ENCODE measurements at places on chromosomes 5 and 9.

DNA sequence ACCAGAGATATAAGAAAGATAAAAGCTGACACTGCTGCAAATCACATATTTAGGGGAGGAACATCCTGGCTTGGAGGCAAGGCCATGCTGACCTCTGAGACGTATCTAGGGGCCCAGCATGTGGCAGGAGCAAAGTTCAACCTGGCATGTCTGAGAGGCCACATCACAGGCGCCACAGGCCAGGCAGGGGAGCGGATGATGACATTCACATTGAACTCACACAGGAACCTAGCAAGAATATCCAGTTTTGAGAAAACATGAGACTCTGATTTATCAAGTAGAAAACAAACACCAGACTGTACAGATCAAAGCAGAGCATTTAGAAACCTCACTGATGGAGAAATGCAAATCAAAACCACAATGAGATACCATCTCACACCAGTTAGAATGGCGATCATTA lies 64.2 kb upstream of the STK32A start:
- no peak for DNase-seq

DNA sequence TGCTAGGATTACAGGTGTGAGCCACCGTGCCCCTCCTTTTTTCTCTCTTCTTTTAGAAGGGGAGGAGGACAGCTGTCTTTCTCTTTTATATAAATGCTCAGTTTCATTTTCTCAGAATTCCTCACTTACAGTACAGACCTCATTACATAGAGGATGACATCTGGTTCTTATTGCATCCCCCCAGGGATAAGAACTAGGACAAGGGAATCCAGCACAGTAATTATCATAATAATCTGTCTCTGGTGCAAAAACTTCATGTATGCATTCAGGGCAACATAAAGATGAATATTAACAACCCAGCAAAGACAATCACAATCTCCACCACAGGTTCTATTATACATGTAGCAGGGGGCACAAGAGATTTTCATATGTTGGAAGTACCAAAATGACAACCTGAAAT lies 5.1 kb downstream of the SPZ1 start:
- no peak for DNase-seq

DNA sequence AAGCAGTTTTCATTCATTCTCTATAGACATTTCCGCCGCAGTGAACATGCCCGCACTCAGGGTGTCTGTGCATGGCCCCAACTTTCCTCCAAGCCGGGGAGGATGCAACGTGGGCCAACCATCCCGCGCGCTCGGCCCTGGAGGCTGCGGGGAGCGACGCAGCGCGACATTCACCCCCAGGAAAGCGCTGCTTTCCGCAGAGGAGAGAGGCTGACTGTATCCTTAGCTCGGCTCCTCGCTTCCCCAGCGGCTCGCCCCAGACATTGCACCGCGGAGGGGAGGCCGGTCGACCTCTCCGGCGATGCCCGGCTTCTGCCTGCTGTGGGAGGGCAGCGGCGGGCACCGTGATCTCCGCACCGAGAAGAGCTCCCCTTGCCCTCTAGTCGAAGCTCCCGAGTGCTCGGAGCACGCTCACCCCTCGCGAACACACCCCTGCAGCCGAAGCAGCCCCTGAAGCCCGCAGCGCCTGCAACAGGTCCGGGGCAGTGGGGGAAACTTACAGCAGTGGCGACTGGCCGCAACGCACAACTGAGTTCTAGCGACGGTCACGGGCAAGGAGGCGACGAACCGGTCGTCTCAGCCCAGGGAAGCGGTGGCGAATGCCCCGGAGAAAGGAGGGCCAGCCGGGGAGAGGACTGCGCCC lies 600 bp downstream of the ENC1 start:
- peak; percentile 22 for DNase-seq

DNA sequence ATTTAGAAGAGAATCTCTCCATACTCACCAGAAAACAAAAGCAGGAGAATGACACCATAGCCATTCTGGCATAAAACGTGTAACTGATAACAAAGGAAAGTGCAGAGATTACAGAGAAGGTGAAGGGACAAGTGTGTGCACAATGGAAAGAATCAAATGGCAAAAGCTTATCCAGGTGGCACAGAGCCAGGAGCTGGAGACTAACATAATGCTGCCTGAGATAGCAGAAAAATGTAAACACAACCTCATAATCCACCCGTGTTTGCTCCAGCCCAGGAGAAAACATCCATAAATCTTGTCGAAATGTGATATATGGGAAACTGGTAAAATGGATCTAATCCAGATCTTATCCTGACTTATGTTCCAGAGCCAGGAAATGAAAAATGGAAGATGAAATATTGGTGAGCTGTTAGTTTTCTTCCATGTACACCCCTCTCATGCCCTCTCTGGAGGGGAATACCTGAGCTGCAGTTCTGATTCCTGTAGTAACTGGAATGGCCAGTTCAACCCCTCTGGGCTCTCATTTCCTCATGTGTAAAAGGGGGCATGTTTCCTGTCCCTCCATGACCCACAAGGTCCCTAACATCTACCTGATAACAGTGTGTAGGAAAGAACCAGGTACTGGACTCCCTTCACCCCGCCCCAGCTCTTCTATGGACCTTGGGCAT lies 212.3 kb upstream of the DAPK1 start:
- peak; percentile 59 for DNase-seq

DNA sequence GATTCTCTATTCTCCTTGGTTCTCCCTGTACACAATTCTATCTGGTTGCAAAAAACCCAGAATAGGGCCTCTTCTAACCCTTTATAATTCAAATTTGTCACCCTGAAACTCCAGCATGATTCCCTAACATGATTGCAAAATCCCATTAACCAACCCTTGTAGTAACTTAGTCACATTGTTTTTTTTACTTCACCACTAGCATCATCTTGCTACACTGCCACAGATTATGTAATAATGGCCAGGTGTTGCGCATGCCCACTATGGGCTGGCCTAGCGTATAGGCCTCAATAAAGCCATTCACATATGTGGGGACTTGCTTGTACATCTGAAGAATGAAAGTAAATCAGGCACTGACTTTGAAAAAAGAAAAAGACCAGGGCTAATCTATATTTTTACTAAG lies 25.7 kb downstream of the FAM170A start:
- no peak for DNase-seq

GRCh38 chr5:121144764-121145163 lies 680.7 kb downstream of the PRR16 start:
- DNase-seq, result peak; percentile 53

DNA sequence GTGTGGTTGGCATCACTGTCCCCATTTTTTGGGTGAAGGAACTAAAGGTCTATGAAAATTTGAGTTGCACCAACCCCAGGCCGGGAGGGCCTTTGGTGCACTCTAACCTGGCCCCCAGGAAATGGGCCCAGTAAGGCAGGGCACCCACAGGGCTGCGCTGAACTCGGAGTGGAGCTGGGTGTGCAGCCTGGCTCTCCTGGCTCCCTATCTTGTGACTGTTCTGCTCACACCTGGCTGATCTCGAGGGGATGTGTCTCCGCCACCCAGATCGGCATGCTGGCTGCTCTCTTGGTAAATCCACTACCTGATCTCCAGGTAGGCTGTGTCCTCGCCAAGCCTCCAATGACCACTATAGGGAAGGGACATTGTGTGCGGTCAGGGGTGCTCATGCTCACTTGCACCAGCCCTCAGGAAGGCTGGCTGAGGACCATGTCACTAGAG lies 259.8 kb downstream of the NSG2 start:
- no peak for DNase-seq

DNA sequence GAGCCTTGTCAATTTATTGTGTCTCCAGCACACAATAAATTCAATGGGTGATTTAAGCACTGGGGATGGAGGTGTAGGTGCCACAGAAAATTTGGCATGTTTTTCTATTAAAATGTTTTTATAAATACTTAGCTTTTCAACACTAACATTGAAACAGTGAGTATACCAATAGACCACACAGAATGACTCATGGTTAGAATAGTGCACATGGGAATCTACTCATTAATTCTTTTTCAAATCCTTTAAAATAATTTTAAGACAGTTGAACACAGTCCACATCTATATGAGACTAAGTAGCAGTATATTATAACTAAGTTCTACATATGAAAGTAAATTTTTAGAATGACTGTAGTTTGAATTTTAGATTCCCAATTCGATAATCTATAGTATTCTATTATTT lies 67.1 kb downstream of the LNPEP start:
- DNase-seq, result no peak

- no peak for DNase-seq
These were observed 5.5 kb downstream of the FSTL4 start for GRCh38 chr5:133606835-133607234.

- no peak for DNase-seq
These were observed 18.1 kb upstream of the ICE1 start for GRCh38 chr5:5404381-5404780.

- no peak for DNase-seq
These were observed 76.8 kb downstream of the PALM2AKAP2 start for GRCh38 chr9:109856785-109857184.

- DNase-seq, result no peak
These were observed 51.3 kb downstream of the CRB2 start for GRCh38 chr9:123407217-123407851.

GRCh38 chr5:153340139-153340538 lies 150.3 kb upstream of the GRIA1 start:
- no peak for DNase-seq

- DNase-seq, result peak; percentile 99
These were observed 68.2 kb downstream of the LRSAM1 start for GRCh38 chr9:127519301-127520166.

DNA sequence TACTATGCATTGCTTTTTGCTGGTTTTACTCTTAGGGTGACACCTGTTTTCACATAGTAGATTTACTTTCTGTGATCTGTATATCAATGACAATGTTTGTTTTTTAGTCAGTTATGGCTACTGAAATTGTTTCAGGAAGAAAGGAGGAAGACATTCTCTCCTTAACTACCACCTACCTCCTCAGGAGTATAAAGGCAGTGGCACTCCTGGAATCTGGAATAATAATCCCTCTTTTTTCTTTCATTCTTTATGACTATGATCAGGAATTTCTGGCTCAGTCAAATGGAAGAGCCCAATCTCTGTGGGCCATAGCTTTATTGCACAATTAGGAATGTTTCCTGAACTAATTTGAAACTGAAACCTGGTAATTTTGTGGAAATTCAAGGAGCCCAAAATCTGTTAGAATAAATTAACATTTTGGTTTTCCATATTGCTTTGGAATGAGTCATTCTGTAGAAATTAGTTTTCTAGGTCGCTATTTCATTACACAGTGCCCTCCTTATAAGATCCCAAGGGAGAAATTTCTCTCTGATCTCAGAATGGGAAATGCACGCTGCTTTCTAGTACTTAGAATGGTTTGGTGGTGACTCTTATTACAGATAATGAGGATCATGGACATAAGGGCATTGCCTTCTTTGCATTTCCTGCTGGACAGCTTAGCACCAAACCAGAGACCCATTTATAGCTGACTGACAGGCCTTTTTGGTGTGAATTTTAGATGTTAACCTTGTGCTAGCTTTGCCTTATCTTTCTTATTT lies 95.3 kb upstream of the VLDLR start:
- DNase-seq, result peak; percentile 4

- DNase-seq, result no peak
These were observed 40.2 kb downstream of the RGS3 start for GRCh38 chr9:113503613-113504211.

DNA sequence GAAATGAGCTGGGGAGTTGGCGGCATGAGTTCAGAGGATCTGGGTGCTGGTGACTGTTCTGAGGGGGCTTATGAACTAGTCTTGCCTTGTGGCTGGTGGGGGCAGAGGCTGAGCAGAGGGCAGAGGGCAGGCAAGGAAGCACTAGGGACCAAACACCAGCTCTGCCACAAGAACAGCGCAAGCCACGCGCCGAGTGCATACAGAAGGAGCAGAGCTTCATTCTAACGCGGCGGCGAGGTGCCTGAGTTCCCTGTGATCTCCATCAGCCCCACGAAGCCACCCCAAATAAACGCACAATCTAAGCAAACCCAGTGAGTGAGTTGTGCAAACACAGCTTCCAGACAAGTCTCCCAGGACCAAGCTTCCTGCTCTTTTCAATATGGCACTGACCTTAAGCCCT lies 110.6 kb upstream of the ALDH1B1 start:
- DNase-seq, result no peak

DNA sequence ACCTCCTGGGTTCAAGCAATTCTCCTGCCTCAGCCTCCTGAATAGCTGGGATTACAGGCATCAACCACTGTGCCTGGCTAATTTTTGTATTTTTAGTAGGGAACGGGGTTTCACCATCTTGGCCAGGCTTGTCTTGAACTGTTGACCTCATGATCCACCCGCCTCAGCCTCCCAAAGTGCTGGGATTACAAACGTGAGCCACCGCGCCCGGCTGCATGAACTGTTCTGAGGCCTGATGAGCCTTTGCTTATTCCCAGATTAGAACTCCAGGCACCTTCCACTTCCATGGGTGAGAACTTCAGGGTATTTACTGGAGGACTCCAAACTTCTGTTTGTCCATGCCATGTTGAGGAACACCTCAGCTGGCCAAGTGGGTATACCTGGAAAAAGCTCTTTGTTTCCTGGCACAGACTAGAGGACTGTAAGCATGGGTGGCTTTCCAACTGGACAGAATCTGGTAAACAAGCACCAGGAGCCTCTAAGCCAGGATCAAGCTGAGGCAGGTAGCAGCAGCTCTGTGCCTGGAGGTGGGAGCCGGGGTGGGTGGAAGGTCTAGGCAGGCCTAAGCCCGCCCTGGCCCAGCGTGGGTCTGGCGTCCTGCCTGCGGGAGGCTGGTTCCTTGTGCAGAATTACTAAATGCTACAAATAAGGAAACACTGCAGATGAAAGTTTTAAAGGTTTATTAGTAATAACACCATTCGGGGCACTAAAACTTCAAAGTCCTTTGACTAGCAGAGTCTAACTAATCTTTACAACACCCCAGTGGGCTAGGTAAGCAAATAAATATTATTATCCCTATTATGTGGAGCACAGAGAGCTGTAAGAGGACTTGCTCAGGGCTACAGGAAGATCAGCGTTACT lies 78.4 kb downstream of the SEMA5A start:
- DNase-seq, result no peak

DNA sequence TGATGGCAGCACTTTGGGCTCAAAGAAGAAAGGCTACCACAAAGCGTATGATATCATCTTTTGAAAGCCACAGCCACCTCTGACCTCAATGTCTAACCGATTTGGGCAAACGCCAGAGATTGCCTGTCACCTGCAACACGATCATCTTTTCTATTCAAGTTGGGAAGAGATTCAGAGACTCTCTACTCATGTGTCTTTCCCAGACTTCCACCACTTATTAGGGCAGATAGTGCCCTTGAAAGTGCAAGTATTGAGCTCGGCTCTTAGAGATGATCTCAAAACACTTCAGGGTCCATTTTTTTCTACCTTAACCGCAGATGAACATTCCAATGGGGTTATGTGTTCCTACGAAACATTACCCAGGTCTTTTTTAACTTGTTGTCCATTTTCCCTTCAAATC lies 213.7 kb downstream of the DRD1 start:
- no peak for DNase-seq

- DNase-seq, result no peak
These were observed 757 bp downstream of the FXN start for GRCh38 chr9:69036309-69036708.

- DNase-seq, result peak; percentile 16
These were observed 56.2 kb upstream of the LPAR1 start for GRCh38 chr9:111094433-111094924.

DNA sequence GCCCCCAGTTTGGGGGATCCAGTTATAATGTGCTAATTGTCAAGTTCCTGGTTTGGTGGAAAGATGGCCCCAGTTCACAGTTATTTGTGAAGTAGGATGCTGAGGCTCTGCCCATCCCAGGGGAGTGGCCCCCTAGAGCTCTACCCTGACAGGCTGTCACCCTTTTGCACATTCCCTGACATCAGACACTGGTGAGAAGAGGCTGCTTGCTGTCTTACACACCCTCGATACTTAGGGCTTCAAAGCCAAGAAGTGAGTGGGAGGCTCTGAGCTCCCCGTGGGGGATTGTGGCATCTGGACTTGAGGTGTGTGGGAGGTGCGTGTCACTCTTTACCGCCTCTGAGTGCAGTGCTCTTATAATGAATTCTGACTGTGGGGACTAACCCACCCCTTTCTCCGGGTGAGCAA lies 168.5 kb downstream of the DOCK2 start:
- no peak for DNase-seq
